ENCODE measurements at places on chromosomes 2 and 18.

- DNase-seq, result peak; percentile 55
Observed at GRCh38 chr18:23970161-23971096, 44.1 kb upstream of the TTC39C start.

DNA sequence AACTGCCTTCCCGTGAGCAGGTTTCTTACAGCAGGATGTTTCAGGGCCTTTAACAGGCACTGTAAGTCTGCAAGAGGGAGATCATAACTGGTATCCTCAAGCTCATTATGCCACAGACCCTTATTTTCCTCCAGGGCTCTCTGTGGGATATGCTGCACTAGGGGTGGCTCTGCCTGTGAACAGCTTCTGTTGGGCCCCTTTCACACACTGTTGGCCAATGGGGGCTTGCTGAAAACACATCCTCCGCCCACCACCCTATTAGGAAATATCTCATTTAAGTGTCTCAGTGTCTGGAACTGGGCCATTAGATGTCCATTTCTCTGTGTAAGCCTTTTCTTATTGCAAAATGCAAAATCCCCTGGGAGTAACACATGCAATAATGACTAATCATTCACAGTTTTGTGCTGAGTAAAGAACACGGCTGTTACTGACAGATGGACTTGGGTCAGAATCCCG, 414.3 kb upstream of the HS6ST1 start:
- peak; percentile 38 for DNase-seq

DNA sequence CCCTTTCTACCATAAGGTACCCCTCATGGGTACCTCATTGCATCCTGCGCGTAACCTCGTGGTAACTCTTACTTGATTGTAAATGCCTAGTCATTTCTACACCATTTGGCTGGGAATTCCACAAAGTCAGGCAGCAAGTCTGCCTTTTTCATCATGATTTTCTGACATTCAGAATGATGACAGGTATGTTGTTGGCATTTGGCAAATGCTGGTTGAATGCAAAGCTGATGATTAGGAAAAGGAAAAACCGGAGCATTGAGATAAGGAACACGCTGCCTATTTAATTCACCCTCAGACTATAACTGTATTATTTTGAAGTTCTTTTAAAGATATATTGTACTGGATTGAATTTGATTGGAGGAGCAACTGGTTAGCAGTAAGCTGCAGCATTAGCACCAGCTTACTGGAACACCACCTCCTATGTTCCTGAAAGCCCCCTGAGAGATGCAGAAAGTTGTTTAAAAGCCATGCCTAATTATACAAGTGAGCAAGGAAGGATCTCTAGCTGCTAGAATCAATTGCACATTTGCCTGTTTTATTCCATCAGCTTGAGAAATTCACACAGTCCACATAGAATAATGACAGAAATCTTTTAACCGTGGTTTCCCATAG, 520.1 kb downstream of the LRP1B start:
- DNase-seq, result peak; percentile 8

DNA sequence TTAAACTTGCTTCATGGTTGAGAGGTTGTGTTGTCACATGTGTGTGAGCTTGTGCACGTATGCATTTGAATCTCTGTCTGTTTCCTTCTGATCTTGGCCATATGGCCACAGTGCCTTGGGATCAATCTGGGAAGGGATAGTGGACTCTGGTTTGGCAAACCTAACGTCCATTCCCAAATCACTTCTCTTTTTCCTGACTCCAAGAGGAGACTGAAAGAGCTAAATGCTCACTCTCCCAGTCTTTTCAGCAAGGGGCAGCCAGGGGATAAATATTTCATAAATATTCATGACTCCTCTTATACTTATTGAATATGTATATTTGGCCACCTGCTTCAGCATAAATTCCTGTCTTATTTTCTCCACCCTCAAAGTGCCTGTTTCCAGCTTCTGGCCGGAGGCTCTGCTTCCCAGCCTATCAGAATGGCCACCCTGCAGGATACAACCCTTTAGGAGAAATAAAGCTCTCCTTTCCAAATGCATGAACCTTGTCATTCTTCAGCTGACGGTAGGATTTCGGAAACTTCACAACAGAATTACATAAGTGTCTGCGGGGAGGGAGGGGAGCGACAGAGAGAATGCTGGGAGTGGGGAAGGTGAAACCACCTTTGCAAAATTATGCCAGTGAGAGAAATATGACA, 112.2 kb upstream of the COPS8 start:
- no peak for DNase-seq

GRCh38 chr18:58051765-58052460, 7.9 kb downstream of the NEDD4L start:
- DNase-seq, result peak; percentile 66

DNA sequence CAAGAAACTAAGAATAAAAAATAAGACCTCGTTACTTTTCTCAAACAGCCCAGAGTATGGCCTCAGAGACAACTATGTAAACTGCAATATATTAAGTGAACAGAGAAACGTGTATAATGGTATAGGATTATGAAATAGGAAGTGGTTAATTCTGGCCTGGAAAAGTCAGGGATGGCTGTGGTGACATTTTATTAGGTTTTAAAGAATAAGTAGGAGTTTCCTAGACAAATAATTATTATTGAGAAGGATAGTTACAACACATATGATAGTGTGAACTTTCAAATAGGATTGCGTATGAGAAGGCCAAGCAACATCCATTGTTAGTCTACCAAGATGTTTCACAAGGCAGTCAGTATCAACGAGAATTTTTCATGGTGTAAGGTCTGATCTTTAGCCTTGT, 244.1 kb downstream of the LPIN1 start:
- DNase-seq, result no peak

DNA sequence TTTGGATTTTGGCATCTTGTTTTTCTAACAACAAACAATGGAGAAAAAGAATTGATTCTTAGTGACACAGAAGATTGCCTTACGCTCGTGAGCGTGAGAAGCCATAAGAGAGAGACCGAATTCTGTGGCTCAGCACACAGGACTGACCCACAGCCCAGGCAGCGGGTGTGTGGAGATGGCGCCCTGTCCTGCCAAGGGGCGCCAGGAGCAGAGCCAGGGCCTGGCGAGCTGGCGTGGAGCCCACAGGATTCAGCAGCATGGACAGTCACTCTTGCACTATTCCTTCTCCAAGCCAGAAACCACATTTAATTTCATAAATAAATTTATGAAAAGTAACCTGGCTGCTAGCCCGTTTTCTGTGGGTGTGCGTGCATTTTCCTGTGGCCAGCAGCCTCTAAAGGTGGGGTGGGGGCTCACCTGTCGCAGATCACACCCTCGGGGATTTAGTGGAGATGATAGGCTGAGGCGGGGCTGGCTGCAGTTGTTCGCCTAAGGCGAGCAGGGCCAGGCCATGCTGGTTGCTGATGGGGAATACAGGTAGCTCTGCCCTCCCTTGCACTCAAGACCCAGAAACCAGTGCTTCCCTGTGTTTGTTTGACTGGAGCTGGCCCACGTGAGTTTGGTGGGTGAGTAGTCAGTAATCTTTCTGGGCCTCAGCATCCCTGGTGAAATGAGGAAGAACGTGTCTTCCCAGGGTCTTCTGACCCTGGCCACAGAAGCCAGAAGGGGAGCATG, 46.2 kb downstream of the FAM168B start:
- no peak for DNase-seq

GRCh38 chr2:137797641-137798040, 166.6 kb upstream of the HNMT start:
- no peak for DNase-seq

GRCh38 chr2:236852100-236852976, 233.4 kb upstream of the COPS8 start:
- no peak for DNase-seq

GRCh38 chr2:116669782-116670181, 1144.7 kb upstream of the DDX18 start:
- no peak for DNase-seq

DNA sequence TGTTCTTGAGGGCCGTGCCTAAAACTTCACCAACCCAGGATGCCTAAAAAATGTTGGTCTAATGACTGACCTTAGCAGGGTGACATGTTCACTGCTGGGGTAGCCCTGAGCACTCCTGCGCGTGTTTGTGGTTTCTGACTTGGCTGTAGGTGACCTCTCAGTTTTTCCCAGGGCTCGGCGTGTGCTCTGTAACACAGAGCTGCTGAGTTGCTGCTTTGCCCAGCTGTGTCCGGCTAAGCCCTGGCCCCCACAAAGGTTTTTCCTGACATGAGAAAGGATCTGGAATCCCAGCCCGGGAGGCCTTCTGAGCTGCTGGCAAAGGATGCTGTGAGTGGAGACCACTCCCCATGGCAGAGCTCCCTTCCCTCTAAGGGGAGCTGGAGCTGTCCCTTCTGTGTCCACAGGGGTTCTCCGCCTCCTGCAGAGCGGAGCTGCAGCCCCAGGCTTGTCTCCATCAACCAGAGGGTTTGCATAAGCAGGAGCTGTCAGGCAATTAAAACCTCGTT, 52.7 kb downstream of the CRIM1 start:
- peak; percentile 54 for DNase-seq

DNA sequence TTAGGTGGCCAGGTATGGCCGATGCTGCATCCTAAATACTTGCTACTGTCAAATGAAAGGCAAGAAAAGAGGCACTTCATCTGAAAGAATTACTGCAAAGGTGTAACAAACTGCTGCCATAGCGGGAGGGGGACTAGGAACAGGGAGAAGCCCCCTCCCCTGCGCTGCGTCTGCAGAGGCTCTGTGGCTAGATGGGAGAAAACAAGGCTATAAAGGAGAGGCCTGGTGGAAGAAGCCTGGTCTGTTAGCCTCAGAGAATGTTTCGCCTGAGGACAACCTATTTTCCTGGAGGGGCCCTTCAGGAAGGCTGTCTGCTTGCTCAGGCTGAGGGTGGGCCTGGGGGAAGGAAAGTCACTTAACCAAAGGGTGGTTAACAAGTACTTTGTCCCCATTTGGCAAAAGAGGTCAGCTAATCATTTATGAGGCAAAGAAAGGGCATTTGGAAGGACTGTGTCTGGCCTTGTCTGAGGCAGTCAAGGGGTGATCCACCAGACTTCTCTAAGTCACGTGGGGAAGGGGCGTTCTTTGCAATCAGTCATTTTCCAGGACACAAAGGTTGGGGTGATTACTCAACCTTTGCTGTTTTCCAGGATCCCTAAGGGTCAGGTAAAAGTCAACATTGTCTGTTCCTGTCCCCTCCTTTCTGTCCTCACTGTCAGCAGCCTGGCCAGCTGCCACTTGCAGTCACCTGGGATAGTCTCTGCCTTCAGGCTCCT, 103.0 kb upstream of the TMEM200C start:
- peak; percentile 73 for DNase-seq

GRCh38 chr18:29647700-29648099, 1394.8 kb downstream of the DSC3 start:
- no peak for DNase-seq

GRCh38 chr18:9820719-9821118, 65.1 kb upstream of the TXNDC2 start:
- DNase-seq, result no peak

DNA sequence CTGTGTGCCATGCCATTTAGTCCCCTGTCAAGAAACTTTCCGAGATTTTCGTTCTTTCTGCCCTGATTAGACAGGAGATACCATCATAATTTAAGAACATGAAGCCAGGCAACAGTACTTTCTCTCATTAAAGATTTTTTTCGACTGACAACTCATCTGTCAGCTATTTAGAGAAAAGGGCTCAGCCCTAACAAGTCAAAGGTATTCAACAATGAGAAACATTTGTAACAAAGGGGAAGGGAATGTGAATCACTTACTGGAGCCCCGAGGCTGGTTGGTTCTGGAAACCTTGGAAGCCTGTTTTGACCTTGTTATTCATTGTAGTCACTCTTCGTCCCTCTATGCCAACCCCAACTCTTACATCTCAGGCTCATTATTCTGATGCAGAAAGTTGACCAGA, 199.4 kb downstream of the SPP2 start:
- DNase-seq, result no peak

- DNase-seq, result peak; percentile 21
Observed at GRCh38 chr18:38693104-38693503, 1127.5 kb upstream of the CELF4 start.

DNA sequence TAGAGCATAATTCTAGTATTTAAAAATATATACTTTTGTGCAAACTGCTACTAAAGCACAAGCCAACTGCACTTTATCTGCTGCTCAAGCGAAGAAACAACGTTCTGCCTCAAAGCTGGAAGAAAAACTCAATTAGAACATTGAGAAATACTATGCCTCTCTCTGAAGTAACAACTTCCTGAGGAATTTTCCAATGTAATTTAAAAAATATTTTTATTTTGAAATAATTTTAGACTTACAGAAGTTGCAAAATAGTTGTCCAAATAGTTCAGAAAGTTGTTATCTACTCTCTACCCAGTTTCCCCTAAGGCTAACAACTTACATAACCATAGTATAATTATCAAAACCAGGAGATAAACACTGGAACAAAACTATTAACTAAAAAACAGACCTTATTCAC, 12.3 kb upstream of the POLI start:
- no peak for DNase-seq

DNA sequence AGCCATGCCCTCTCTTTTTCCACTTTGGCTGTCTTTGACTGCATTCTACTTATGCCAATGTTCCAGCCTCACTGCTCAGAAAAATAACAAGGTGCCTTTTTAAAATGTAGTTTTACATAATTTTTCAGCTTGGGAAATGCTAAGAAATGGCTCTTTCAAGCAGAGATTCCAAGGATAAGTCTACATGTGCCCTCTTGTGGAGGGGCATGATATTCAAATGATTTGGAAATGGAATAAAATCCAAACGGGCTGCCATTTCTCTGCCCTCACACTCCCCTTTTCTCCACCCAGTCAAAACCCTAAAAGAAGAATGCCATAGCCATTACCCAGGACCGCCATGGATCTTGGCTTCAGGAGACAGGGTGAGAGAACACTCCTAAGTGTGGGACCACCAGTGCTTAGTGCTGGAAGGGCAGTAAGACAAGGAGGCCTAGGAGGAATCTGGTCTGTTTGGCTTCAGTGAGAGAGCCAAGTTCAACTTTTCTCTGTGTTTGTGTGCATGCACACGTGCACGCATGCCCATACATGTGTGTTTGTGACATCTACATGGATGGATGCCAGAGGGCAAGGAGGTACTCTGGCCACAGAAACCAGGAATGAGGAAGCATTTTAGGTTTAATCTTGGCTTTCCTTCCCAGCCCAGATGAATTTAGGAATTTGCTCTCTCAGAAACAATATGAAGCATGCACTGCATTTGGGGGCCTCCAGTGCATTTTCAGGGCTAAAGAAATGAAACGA, 174.0 kb upstream of the SLC14A2 start:
- peak; percentile 66 for DNase-seq

DNA sequence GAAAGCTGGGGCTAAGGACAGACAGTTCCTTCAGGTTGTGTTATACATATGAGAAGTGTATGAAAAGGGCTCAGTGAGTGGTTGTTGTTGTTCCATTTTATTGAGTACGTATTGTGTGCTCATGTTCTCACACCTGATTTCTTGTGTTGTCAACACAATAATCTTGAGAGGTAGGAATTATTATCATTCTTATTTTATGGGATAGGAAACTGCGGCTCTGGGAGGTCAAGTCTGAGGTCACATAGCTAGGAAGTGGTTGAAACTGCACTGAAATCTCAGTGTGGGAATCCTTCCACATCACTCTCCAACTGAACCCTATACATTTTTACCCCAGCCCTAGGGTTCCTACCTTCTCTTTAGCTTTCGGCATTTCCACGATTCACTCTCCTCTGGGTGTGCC, 124.2 kb upstream of the CXCR4 start:
- DNase-seq, result no peak
